ENCODE measurements at places on chromosomes 5 and 9.

GRCh38 chr9:73050065-73050816, 97.4 kb upstream of the ALDH1A1 start:
- DNase-seq, result no peak

DNA sequence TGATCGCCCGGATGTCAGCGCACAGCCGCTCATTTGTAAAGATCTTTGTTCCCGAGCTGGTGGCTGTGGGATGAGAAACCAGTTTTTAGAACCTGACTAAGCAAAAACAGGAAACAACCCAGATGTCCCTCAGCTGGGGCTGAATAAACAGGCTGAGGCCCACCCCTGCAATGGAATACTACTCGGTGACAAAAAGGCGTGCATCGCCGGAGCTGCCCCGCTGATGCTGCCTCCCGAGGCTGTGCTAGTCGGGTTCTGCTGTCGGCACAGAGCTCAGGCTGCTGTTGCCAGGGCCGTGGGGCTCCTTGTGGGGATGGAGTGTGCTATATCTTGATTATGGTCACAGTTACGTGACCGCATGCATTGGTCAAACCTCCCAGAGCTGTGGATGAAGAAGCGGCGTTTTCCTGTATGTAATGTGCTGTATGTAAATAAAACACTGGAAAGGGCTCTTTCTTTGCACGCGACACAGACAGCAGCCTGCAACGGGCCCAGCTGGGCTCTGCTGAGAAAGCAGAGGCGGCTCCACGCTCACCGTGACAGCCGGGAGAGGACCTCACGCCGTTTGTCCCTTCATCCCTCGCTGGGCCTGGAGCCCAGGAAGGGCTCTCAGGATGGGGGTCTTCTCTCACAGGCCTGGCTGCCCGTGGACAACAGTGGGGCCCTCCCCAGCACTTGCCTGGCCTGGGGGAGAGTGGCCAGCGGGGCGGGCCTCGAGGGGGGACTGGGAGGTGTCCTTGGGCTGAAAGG, 51.5 kb upstream of the RNU6ATAC start:
- no peak for DNase-seq

GRCh38 chr9:18791074-18791473, 241.9 kb downstream of the SAXO1 start:
- no peak for DNase-seq

- no peak for DNase-seq
Observed at GRCh38 chr5:112717506-112718082, 20.1 kb upstream of the APC start.

DNA sequence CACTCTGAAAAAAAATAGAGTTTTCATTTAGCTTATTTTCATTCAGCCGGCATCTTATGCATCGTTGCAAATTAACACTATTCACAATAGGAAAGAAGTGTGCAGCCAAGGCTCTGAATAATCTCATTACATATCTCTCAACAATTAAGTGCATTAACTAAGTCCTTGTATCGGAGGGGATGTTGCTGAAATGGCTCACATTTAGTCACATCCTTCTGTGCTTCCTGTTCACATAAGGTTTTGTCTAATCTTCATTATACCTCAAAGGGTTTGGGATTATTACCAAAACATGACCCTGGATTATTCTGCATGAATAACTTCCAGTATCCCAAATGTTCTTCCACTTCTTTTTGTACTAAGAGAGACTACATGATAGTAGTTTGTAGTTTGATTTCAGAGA, 278.0 kb upstream of the GRIA1 start:
- DNase-seq, result no peak
